SJSA1 (cell line): ENCODE measurements at places on chromosomes 3 and 15.

DNA sequence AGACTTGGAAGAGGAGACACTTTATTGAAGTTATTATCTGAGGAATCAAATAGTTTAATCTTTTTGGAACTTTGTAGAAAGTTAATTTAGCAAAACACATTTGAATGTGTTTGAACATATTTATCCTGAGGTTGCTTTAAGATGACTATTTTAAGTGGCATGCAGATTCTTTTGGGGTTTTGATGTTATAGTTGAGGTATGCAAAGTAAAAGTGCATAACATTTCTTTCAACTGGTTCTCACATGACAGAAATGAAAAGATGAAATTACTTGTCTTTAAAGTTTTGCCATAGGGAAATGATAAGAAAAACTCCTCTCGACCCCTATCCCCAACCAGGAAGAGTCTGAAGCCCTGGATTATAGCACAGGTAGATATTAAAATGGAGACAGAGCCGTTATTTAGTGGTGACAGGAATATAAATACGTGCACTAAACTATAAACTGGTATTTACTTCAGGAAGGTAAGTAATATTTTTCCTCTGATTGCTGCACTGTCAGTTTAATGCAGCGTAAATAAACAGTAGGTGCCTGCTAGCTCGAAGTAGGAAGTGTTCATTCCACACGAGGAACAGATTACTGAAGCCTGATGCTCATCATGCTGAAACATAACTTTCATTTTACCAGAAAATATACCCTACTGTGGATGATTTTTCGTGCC, 15.1 kb upstream of the SATB1 start:
- no peak for DNase-seq

DNA sequence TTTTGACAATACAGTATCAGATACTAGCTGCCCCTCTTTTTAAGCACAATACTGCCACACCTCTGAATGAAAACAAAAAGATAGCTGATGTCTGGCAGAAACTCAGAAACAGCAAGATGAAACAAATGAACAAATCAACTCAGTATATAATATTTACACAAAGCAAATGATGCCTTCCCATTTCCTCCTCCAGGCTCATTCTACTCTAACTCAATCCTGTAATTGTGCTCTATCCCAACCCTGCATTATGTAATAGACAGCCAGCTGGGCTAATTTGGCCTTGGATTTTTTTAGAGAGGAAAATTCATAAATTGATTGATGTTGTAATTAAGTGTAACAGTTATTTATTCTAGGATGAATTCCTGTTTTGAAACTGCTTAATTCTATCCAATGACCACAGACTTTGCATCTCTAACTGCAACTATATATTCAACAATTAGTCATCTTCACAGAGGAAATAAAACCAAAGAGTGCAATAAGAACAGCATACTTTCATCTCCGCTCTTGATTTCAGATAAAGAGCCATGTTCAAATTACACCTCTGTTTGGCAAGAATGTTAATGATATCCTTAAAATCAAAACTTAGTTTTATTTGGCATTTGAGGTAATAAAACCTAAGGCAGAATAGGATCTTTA, 6.1 kb downstream of the ATG3 start:
- no peak for DNase-seq

GRCh38 chr3:27431116-27431515, 53.1 kb downstream of the SLC4A7 start:
- peak; percentile 75 for DNase-seq

DNA sequence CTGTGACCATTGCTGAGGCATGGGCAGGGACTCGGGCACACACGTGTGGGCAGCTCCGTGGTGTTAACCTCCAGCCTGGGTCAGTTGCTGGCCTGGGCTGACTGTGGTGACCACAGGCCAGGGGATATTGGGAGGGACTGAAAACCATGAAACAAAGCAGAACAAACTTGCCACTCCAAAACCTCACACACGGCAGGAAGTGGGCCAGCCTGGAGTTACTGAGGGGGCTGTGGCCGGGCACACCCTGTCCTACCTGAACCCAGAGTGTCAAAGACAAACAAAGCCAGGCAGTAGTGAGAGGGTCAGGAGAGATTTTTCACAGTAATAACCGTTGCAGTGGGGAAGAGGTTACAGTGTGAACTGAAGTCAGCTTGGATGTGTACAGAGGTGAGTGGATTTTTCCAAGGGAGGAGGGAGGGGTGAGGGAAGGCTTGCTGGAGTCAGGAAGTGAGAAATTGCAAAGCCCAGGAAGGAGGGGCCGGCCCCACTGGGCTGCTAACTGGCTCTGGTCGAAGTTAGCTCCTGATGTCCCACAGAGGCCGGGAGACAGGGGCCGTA, 40.0 kb upstream of the ATP10A start:
- no peak for DNase-seq

- no peak for DNase-seq
These were observed 66.4 kb upstream of the TRA2B start for GRCh38 chr3:186004209-186004608.

GRCh38 chr15:85890620-85890980, 95.9 kb upstream of the KLHL25 start:
- DNase-seq: no peak

GRCh38 chr15:86595741-86596140, 516.1 kb downstream of the AGBL1 start:
- no peak for DNase-seq

DNA sequence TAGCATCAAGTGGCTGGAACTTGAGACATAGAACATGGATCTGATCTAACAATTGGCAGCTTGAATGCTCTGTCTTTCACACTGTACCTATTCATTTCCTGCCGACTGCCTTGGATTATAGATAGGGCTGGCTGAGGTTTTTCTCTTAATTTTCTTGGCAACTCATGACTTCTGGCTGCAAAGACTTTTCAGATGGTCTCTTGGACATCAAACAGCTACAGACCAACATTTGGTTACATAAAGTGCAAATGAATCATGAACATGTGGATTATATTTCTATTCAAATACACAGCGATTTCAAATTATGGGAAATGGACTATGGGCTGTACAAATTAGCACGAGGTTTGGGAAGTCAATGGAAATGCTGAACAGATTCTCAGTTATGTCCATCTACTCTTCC, 26.2 kb upstream of the IL16 start:
- no peak for DNase-seq

DNA sequence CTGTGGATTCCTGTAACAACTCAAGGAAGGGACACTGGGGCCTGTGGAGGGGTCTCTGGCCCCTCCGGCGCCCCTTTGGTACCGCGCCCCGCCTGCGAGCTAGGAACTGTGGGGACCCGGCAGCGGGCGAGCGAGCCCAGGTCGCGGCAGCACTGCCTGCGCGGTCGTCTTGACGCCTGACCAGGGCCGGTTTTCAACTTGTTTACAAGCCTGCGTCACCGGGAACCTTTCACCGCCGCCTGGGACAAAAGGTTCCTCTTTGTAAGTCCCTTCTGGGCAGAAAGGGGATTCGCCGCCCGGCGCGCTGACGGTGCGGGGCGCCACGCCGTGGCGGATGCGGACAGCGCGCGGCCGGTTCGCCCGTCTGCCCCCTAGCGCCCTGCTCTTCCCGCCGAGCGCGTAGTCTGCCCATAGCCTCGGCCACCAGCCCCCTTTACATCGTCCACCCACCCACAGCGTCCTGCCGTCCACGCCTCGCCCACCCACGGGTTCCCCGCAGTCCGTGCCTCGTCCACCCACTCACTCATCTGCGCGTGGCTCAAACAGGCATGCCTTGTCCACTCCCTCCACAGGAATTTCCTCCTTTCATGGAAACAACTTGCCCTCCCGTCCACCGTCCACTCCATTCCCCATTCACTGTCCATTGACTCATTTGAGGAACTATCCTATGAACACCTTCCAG, 5.5 kb upstream of the CFAP100 start:
- peak; percentile 77 for DNase-seq

- no peak for DNase-seq
These were observed 82.5 kb upstream of the BCL6 start for GRCh38 chr3:187827723-187828122.

DNA sequence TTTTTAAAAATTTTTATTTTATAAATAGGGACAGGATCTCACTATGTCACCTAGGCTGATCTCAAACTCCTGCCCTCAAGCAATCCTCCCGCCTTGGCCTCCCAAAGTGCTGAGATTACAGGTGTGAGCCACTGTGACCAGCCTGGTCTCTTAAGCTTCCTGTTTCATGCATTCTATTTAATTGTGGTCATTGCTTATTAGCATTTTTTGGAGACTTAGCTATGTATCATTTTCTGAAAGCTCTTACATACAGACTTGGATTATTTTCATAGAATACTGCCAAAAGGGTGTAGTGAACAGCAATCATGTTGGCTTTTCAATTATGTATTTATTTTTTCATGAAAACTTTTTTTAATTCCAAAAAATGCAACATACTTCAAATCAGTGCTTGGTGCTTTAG, 51.5 kb upstream of the DCUN1D1 start:
- no peak for DNase-seq
